ENCODE measurements at places on chromosomes 7 and 10. TPM values are rescaled to one million over a fixed set of nuclear protein-coding genes. Genes with fewer than 3 reads are reported as not detected.

TMEM213 gene
- not detected for total RNA-seq

C10orf67 gene
- total RNA-seq: not detected

GJD4 gene
- total RNA-seq: not detected

MCM10 gene
- total RNA-seq: 5.4 TPM

GRB10 gene
- total RNA-seq: 37.1 TPM

DMBT1 gene
- total RNA-seq: 0.33 TPM

NUPR2 gene
- total RNA-seq: not detected

SPDYE8 gene
- not detected for total RNA-seq

CACNA2D1 gene
- 125 TPM for total RNA-seq

CAMK2B gene
- 0.49 TPM for total RNA-seq

CABCOCO1 gene
- total RNA-seq: 0.22 TPM

CACNB2 gene
- total RNA-seq: 2.4 TPM

NYAP1 gene
- total RNA-seq: 0.22 TPM

ASIC3 gene
- 1.1 TPM for total RNA-seq

RRP12 gene
- 14.7 TPM for total RNA-seq

YWHAG gene
- 215 TPM for total RNA-seq

FGL2 gene
- total RNA-seq: 44.7 TPM

TRPV5 gene
- total RNA-seq: not detected

EVX1 gene
- not detected for total RNA-seq

XRCC2 gene
- total RNA-seq: 1.1 TPM

AKR1C3 gene
- total RNA-seq: 124 TPM

TRIM74 gene
- total RNA-seq: not detected

CUZD1 gene
- 0.49 TPM for total RNA-seq

LFNG gene
- 21.1 TPM for total RNA-seq

PPP1R17 gene
- not detected for total RNA-seq

PDGFA gene
- 4.3 TPM for total RNA-seq

GRID2IP gene
- total RNA-seq: not detected

CFTR gene
- not detected for total RNA-seq

Data from subcutaneous adipose tissue (tissue), 4 donors.